NCI-H1048 (cell line): ENCODE measurements at places on chromosomes 16 and 17.
A peak's percentile ranks its signal among the peaks of the same experiment; 100 is the strongest.

DNA sequence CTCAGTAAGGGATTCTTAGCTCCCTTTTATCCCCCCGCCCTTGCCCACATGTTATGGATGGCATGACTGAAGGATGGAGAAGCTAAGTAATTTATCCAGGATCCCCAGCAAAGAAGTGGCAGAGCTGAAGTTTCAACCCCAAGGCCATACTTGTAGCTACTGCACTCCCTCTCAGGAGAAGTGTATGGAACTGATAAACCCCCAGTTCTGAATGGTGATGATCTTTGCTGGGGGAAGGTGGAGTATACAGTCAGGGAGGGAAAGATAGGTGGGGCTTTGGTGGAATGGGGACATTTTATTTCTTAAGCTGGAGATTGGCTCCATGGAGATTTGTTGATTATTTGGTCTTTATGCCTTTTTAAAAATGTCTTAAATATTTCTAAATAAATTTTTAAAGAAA, 58.3 kb downstream of the TNRC6C start:
- DNase-seq: no peak

GRCh38 chr17:63156986-63157385, 191.0 kb downstream of the TANC2 start:
- DNase-seq: no peak

DNA sequence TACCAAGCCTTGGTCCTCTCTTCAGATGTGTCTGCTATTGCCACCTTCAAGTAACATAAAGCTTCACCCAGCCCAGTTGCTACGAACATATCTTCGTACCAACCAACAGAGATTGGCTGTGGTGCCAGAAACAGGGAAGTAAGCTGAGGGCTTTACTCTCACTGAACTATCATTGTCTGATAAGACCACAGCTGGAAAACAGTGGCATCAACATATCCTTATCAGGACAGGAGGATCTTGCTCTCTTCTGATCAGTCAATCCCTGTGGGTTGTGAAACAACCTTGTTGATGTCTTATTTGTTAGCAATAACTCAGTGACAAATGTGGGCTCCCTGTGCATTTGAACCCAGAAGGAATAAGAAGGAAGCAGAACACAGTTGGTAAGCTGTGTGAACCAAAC, 446.3 kb upstream of the MAF start:
- DNase-seq: no peak

DNA sequence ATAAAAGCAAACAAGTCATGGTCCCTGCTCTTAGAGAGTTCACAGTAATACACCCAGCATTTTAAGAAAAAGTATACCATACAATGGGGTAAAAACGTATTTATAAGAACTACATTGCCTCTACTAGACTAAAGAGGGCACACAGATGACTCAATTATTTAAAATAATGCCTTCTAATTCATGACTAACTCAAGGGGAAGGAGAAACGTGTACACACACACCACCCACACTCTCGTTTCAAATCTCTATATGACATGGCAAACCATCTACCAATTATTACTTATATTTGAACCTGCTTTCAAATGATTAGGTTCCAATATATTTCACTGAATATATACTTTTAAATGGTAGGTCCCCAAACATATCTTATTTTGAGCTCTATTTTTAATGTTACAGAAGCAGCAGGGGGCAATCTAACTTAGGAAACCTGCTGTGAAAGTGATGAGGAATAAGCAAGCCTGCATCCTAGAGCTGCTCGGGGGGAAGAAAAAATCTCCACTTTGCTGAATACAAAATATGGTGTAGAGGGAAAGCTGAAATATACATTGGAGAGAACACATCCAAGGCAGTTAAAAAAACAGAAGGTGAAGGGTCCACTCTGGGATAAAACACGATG, 232.4 kb upstream of the PSMD7 start:
- no peak for DNase-seq

GRCh38 chr16:64167936-64168335, 953.9 kb downstream of the CDH11 start:
- no peak for DNase-seq

DNA sequence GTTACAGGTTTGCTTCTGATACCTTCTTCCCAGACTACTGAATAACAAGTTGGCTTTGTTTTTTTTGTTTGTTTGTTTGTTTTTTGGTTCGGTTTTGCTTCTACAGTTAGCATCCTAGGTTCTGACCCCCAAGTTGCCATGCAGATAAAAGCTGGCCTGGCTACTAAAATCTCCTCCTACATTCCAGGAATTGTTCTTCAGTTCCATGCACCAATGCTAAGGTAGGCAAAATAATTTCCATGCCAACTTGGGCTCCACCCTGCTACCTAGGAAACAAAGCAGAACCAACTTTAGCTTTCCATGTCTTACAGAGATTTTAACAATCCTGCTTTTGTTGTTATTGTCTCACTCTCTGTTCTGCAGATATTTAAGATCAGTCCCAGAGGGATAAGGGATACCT, 495.5 kb upstream of the SOX9 start:
- no peak for DNase-seq

- no peak for DNase-seq
Measured at GRCh38 chr17:62705156-62705777, 77.8 kb downstream of the MRC2 start.

GRCh38 chr17:41024697-41025096, 2.3 kb downstream of the KRTAP1-5 start:
- no peak for DNase-seq

- no peak for DNase-seq
Measured at GRCh38 chr16:3115561-3115960, 3.2 kb downstream of the ZNF205 start.

- no peak for DNase-seq
Measured at GRCh38 chr17:68296217-68297191, 5.2 kb downstream of the ARSG start.

GRCh38 chr17:61160789-61161445, 238.7 kb upstream of the TBX2 start:
- no peak for DNase-seq

DNA sequence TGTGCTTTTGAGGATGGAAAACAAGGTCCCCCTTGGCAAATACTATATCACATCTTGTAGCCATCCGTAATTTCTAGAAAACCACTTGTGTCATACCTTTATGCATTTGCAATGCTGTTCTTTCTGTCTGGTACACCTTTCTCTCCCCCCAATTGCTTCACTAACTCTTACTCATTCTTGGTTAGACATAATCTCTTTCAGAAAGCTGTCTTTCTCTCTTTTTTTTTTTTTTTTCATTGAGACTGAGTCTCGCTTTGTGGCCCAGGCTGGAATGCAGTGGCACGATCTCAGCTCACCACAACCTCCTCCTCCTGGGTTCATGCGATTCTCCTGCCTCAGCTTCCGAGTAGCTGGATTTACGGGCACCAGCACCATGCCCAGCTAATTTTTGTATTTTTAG, 94.9 kb upstream of the C17orf78 start:
- no peak for DNase-seq

GRCh38 chr17:38552343-38552742, 53.4 kb downstream of the SRCIN1 start:
- DNase-seq: no peak

GRCh38 chr16:20674684-20675487, 22.6 kb downstream of the ACSM1 start:
- DNase-seq: no peak

DNA sequence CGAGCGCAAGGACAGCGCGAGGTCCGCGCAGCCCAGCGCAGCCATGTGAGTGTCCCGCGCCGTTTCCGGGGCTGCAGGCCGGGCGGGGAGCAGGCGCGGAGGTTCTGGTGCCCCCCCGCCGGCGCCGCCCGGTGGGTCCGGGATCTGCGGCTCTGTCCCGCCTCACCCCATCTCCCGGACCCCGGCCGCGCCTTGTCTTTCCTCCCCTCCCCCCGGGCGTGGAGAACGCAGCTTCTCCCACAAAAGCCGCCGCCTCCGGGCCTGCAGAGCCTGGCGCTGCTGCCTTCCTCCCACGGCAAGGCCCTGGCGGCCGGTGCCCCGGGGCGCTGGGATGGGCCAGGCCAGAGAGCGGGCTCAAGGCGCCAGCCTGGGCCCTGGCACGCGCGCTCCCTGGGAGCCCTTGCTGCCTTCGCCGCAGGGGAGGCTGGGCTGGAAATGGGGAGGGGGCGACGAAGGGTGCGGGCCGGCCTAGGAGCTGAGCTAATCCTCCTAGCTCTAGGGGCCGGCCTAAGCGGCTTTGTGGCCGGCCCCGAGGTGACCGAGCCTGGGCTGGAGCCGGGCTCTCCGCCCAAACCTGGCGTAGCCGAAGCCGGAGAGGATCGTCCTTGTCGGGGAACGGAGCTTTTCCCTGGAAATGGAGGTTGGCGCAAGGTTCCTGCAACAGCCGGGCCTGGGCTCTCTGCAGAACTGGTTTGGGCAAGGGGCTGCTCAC, 397 bp downstream of the RIPOR1 start:
- DNase-seq: no peak

GRCh38 chr16:17416461-17417311, 54.1 kb downstream of the XYLT1 start:
- DNase-seq: no peak

- DNase-seq: no peak
Measured at GRCh38 chr17:13822700-13823099, 221.0 kb upstream of the HS3ST3A1 start.

GRCh38 chr16:17261197-17261858, 209.4 kb downstream of the XYLT1 start:
- DNase-seq: no peak

DNA sequence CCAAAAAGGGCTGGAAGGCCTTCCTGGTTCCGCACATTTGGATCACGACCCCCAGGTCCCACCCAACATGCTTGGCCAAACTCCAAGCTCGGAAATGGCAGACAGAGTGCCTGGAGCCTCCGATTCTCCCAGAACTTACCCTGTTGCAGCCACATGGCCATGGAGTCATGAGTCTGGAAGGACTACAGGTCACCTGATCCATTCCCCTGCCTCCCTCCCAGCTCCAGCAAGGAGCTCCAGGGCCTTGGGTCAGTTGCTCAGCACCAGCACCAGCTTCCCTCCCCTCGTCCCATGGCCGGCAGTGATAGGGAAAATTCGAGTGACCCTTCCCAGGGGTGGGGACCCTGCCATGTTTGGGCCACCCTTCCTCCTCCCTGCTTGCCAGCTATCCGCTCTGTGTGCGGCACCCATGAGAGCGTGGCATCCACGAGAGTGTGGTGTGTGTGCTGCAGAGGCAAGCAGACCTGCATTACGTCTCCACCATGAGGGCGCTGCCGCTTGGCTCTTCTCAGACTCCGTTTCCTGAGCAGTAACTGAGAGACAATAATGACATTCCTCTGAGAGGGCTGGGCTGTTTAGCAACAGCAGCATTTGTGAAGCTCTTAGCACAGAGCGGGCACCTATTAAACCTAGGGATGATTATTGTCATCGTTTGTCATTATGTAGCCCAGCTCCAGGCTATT, 21.3 kb upstream of the RPL38 start:
- DNase-seq: no peak

DNA sequence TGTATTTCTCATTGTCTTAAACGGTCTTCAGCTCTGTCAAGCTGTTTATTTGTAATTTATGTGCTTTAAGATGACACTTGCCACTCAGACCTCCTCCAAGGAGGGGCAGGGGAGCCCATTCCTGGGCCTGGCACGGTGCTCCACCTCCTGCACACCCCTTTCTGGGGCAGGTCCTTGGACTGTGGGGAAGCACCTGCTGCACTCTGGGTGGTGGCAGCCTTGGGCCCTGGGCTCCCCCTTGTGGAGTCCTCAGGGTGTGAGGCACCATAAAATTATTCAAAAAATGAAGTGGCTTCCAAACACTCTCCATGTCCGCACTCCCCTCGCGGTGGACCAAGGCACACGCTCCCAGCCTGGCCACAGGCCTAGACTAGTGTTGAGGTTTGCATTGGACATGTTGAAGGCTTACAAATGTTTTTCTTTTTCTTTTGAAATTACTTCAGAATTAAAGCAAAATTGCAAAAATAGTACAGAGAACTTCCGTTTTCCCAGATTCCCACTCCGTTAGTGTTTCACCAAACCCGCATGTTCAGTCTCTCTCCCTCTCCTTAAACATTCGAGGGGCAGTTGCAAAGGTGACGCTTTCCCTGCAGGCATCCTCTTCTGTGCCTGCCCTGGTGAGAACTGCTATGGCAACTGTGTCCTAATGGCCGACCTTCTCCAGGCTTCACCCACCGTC, 32.4 kb downstream of the FOXK2 start:
- DNase-seq: no peak

DNA sequence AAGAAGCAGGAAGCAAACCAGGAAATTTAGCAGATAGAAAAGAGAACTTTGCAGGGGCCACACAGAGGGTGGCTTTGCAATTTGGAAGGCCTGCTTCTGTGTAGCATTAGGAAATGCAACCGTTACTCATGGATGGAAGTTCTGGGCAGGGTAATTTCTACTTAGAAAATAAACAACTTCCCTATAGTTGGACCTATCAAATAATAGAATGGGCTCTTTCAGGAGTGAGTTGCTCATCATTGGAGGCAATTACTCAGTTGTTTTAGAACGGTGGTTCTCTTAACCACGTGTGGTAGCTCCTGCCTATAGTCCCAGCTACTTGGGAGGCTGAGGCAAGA, 25.8 kb upstream of the HS3ST2 start:
- no peak for DNase-seq

- DNase-seq: no peak
Measured at GRCh38 chr16:51682905-51683304, 531.8 kb upstream of the SALL1 start.

- DNase-seq: no peak
Measured at GRCh38 chr17:3983606-3984484, 19.6 kb upstream of the ATP2A3 start.

DNA sequence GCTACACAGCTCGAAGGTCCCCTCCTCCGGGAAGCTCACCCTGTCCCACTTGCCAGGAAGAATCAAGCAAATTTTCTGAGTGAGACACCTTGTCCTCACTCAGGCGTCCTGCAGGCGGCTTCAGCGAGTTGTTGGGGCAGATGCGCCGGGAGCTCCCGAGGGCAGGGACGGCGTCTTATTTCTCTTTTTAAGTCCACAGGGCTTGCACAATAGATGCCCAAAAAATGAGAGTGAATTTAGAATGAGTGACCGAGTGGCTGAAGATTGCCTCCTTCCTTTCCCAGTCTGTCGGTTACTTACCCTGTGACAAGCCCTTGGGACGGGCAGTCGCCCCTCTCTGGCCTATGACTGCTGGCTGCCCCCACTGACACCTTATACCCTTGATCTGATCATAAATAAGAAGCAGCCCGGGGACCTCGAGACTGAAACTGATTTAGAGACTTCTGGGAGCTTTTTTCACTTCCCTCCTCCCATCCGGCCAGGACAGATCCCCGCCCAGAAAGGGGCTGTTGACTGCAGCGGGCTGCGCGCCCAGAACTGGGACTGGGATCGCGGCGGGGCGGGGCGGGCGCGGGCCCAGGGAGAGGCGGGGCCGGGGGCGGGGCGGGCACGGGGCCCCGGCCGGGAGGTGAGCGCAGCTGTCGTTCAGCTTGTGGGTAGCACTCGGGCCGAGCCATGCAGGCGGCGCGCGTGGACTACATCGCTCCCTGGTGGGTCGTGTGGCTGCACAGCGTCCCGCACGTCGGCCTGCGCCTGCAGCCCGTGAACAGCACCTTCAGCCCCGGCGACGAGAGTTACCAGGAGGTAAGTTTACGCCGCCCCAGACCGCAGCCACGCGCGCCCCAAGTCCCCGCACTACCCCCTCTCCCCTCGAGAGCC, at the start of gene TTYH2:
TTYH2 (plus strand) TSS at position 659 of the 879 bp plus-strand sequence; CDS start at position 676, 17 bp downstream.
- DNase-seq: peak; percentile 58

GRCh38 chr17:31494259-31495021, 103.0 kb downstream of the RAB11FIP4 start:
- no peak for DNase-seq
